ENCODE measurements at places on chromosomes 7 and 10. TPM values are rescaled to one million over a fixed set of nuclear protein-coding genes. Genes with fewer than 3 reads are reported as not detected.

Gene KCNH2
- 14.8 TPM for polyA plus RNA-seq

Gene VWA2
- 0.35 TPM for polyA plus RNA-seq

Gene ZNF853
- polyA plus RNA-seq: 14.1 TPM

Gene ZP3
- polyA plus RNA-seq: 3.0 TPM

Gene C10orf53
- polyA plus RNA-seq: not detected

Gene ANKRD1
- 43.2 TPM for polyA plus RNA-seq

Gene SEMA3E
- polyA plus RNA-seq: 4.4 TPM

Gene GPR26
- not detected for polyA plus RNA-seq

Gene ASNS
- 14.0 TPM for polyA plus RNA-seq

Gene CPVL
- polyA plus RNA-seq: 32.0 TPM

Gene GNGT1
- polyA plus RNA-seq: not detected

Gene NPFFR1
- not detected for polyA plus RNA-seq

Gene INSIG1
- polyA plus RNA-seq: 26.1 TPM

Gene WDFY4
- 3.4 TPM for polyA plus RNA-seq

Gene JCAD
- 38.5 TPM for polyA plus RNA-seq

Gene CYP2C19
- polyA plus RNA-seq: not detected

Gene AKR1C3
- polyA plus RNA-seq: 0.54 TPM

Gene CALCR
- polyA plus RNA-seq: 10.0 TPM

Gene SORCS1
- polyA plus RNA-seq: 4.5 TPM

Gene PRSS1
- not detected for polyA plus RNA-seq

Gene GLCCI1
- polyA plus RNA-seq: 16.9 TPM

Gene PIP
- polyA plus RNA-seq: not detected

Gene HTRA1
- 156 TPM for polyA plus RNA-seq

Gene ZNF365
- polyA plus RNA-seq: 0.23 TPM

Gene CPA1
- polyA plus RNA-seq: 6.1 TPM

Gene CCDC172
- not detected for polyA plus RNA-seq

Gene NPC1L1
- not detected for polyA plus RNA-seq

Gene ADCYAP1R1
- polyA plus RNA-seq: 10.7 TPM

Gene ATRNL1
- polyA plus RNA-seq: 0.78 TPM

Gene OR2A1
- 0.80 TPM for polyA plus RNA-seq

Gene GPRIN2
- polyA plus RNA-seq: 0.70 TPM

Gene SFRP5
- polyA plus RNA-seq: 1.7 TPM

Gene GPR85
- polyA plus RNA-seq: not detected

Gene SLC37A3
- 110 TPM for polyA plus RNA-seq

Gene NANOS1
- 6.3 TPM for polyA plus RNA-seq

Gene SLC29A4
- polyA plus RNA-seq: 54.3 TPM

Gene ACHE
- 96.2 TPM for polyA plus RNA-seq

Gene AZGP1
- not detected for polyA plus RNA-seq

Gene MYL7
- polyA plus RNA-seq: 2.0 TPM

Gene ZNF804B
- 0.05 TPM for polyA plus RNA-seq

Gene RNF133
- polyA plus RNA-seq: not detected

Gene CHCHD3
- polyA plus RNA-seq: 67.4 TPM

Gene CTNNA3
- polyA plus RNA-seq: not detected
